Thymus (tissue), 14 donors: ENCODE measurements at places on chromosomes 2 and 18.

DNA sequence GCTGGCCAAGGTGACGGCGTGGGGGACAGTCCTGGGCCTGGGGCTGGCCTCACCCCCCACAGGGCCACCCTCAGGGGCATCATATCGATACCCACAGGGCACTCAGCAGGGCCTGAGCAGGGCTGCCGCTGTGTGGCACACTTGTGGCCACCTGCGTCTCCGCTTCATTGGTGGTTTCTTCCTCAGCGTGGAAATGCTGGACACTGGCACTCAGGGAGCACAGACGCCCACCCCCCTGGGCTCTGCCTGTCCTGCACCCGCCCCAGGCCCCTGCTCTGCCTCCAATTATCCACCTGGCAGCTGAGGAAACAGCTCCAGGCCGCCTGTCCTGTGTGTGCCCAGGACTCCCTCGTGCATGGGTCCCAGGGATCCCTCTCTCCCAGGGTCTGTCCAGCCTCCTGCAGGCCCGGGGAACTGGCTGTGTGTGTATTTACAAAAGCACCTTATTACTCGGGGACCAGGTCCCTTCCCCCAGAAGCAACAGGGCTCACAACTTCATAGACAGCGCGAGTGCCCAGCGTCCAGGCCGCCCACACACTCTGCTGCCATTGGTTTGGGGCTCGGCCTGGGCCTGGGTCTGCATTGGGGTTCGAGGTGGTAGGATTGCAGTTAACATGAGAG lies 13.1 kb downstream of the CROCC2 start:
- no peaks in the 10 kb centered on the region for H3K36me3 ChIP-seq
- H3K4me3 ChIP-seq, result no peak overlapping the region
- no peak overlapping the region for H3K27ac ChIP-seq
- DNase-seq, result no peak
- peaks cover 16% of the 10 kb centered on the region for H3K27me3 ChIP-seq
- no peaks in the 10 kb centered on the region for H3K4me1 ChIP-seq

- H3K36me3 ChIP-seq, result no peaks in the 10 kb centered on the region
- no peak overlapping the region for H3K27ac ChIP-seq
- H3K27me3 ChIP-seq, result no peaks in the 10 kb centered on the region
- no peaks in the 10 kb centered on the region for H3K4me1 ChIP-seq
- DNase-seq, result no peak
- H3K4me3 ChIP-seq, result no peak overlapping the region
Measured at GRCh38 chr18:56414357-56414756, 224.0 kb downstream of the TXNL1 start.

- H3K27me3 ChIP-seq, result no peaks in the 10 kb centered on the region
- H3K4me3 ChIP-seq, result no peak overlapping the region
- DNase-seq, result no peak
- no peaks in the 10 kb centered on the region for H3K36me3 ChIP-seq
- H3K27ac ChIP-seq, result no peak overlapping the region
Measured at GRCh38 chr2:128414946-128415778, 96.5 kb upstream of the HS6ST1 start.

DNA sequence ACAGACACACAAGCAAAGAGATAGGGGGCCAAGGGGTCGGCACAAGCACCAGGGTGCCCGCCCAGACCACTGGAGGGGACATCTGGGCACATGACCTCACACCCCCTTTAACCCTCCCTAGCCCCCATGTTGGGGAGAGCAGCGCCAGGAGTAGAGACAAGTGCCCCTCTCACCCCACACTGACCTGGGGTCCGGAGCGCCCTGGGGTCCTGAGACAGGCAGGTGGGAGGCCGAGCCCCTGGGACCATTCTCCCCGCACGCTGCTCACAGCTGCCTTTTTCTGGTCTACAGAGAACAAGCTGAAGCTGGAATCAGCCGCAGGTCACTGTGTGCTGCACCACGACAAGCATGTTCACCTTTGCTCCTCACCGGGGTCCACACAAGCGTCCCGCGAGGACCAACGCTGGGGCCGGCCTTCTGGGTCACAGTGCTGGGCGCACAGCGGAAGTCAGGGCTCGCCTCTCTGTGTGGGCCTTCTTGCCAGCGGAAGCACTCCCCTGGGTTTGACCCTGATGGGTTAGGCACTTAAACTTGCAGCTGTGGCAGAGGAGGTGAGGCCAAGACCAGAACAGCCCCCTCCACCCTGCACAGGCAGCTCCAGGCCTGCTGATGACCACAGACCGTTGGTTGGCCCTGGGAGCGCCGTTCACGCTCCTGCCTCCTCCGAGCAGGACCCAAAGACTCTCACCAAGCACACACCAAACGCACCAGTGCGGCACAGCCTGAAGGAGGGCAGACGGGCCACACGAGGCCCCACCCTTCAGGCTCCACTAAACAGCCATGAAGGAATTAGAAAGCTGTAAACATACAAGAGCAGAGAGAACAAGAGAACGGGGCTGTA lies 275.3 kb downstream of the EIPR1 start:
- H3K36me3 ChIP-seq, result no peaks in the 10 kb centered on the region
- peaks cover 46% of the 10 kb centered on the region for H3K27me3 ChIP-seq
- H3K4me3 ChIP-seq, result no peak overlapping the region
- H3K27ac ChIP-seq, result no peak overlapping the region
- no peak for DNase-seq
- no peaks in the 10 kb centered on the region for H3K4me1 ChIP-seq
